ENCODE measurements at places on chromosomes 5 and 9.
A peak's percentile ranks its signal among the peaks of the same experiment; 100 is the strongest.

DNA sequence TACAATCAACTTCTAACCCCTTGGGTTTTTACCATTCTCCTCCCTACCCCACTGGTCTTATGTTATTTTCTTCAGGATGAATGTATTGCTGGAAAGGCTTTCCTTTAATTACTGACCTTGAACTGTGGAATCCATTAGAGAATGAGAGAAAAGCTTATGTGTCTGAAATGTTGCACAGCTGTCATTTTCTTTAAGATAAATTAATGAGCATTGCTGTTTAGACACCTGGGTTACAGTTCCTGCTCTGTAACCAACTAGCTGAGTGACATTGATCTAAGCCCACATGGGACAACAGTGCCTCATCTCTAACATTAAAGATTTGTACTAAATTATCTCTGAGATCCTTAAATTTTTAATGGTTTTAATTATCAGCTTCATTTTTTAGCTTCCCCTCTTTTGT is 507.0 kb downstream of the TAF11L14 start:
- H3K4me1 ChIP-seq, result peaks cover 2% of the 10 kb centered on the region
- H3K4me3 ChIP-seq, result no peak overlapping the region
- no peaks in the 10 kb centered on the region for H3K36me3 ChIP-seq
- no peaks in the 10 kb centered on the region for H3K27me3 ChIP-seq
- H3K27ac ChIP-seq, result no peak overlapping the region
- no peak for DNase-seq

DNA sequence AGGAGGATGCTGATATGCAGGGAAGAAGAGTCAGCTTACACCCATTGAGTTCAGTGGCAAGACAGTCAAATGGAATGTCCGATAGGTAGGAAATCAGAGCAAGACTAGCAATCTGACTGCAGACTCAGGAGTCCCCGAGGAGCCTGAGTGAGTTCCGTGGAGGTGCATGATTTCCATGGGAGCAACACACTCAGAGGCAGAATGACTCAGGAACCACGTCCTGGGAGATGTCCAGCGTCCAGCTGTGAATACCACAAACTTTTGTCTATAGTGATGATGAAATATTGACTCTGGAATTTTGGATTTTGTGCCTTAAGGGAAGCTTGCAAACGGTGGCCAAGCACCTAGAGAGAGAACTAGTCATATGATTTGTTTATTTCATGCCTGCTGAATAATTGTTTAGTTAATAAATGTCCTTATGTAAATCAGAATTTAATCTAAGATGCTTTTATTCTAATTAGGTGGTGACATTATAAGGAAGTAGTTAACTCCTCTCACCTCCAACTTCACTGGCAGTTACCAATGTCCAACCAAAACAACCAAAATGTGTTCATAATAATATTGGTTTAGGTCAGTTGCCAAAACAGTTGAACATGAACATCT is 100.4 kb downstream of the PDE4D start:
- H3K27ac ChIP-seq, result no peak overlapping the region
- H3K36me3 ChIP-seq, result no peaks in the 10 kb centered on the region
- no peak for DNase-seq
- no peaks in the 10 kb centered on the region for H3K27me3 ChIP-seq

GRCh38 chr5:132369474-132370180 is at the start of gene SLC22A5:
Gene SLC22A5 (plus strand): TSS chr5:132369710. CDS start chr5:132369973, 263 bp downstream.
- no peaks in the 10 kb centered on the region for H3K27me3 ChIP-seq
- peak; percentile 58 for DNase-seq
- peaks cover 41% of the 10 kb centered on the region for H3K4me1 ChIP-seq
- peak within 1 kb of the TSS; percentile 74 for H3K4me3 ChIP-seq
- peaks cover 7% of the 10 kb centered on the region for H3K36me3 ChIP-seq

DNA sequence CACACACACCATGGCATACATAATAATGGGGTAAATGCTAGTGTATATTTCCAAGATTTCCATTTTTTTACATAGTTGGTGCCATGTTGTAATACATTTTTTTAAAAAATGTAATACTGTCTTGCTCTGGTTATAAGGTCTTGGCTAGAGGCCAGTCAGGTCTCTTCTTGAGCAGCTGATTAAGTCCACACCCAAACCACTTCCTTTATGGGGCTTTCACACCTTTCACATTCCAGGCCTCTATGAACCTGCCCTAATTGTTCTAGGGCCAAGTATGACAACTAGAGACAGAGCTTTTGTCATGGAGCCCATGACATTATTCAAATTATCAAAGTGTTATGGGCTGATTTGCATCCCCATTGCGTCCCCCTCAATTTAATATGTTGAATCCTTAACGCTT is 495.6 kb upstream of the CTNND2 start:
- peaks cover 1% of the 10 kb centered on the region for H3K27me3 ChIP-seq
- no peak overlapping the region for H3K4me3 ChIP-seq
- H3K36me3 ChIP-seq, result no peaks in the 10 kb centered on the region

GRCh38 chr5:1502046-1502736 is 21.6 kb downstream of the LPCAT1 start:
- no peak for DNase-seq
- peaks cover 2% of the 10 kb centered on the region for H3K36me3 ChIP-seq
- H3K4me1 ChIP-seq, result peaks cover 9% of the 10 kb centered on the region
- no peak overlapping the region for H3K4me3 ChIP-seq
- H3K27me3 ChIP-seq, result no peaks in the 10 kb centered on the region

GRCh38 chr5:156328766-156329165 is 1.8 kb downstream of the SGCD start:
- peaks cover 10% of the 10 kb centered on the region for H3K27me3 ChIP-seq
- H3K4me1 ChIP-seq, result peaks cover 19% of the 10 kb centered on the region
- H3K36me3 ChIP-seq, result no peaks in the 10 kb centered on the region
- H3K27ac ChIP-seq, result no peak overlapping the region

DNA sequence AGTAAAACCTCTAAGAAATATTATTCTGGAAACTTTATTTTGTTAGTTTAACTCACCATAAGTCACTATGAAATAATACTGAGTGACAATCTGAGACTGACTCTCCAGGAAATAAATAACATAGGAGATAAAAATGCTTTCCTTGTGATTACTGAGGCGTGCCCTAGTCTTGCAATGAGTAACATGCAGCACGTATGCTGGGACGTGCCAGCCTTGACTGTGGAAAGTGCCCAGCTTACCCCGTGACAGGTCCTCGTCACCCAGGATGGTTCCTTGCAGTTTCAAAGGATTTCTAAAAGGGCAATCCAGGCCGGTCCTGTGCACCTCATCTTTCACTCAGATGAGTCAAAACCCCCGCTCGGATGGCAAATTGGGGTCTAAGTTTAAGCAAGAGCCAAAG is 720.8 kb upstream of the ADAMTS16 start:
- no peaks in the 10 kb centered on the region for H3K36me3 ChIP-seq
- no peaks in the 10 kb centered on the region for H3K27me3 ChIP-seq
- peaks cover 52% of the 10 kb centered on the region for H3K4me1 ChIP-seq

GRCh38 chr9:12461763-12462460 is 231.3 kb upstream of the TYRP1 start:
- no peak overlapping the region for H3K27ac ChIP-seq
- no peaks in the 10 kb centered on the region for H3K36me3 ChIP-seq
- DNase-seq, result no peak
- peaks cover 1% of the 10 kb centered on the region for H3K27me3 ChIP-seq

DNA sequence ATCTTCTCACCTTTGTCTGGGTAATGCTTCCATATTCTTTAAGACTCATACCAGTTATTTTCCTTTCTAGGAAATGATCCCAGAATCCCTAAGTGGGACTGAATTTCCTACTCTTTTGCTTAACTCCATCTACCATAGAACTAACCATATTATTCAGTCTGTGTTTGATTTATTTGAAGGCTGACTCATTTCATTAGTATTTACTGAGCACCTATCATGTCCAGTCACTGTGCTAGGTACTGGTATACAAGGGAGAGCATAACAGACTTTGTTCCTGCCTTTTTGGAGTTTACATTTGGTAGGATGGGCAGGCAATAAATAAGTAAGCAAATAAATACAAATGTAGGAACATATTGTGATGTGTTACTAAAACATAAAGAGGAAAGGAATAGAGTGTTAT is 4.3 kb downstream of the NPR2 start:
- no peak overlapping the region for H3K4me3 ChIP-seq
- DNase-seq, result no peak
- no peak overlapping the region for H3K27ac ChIP-seq
- H3K27me3 ChIP-seq, result no peaks in the 10 kb centered on the region
- H3K4me1 ChIP-seq, result peaks cover 21% of the 10 kb centered on the region
- peaks cover 6% of the 10 kb centered on the region for H3K36me3 ChIP-seq

- H3K4me1 ChIP-seq, result peaks cover 12% of the 10 kb centered on the region
- H3K36me3 ChIP-seq, result no peaks in the 10 kb centered on the region
- H3K27ac ChIP-seq, result no peak overlapping the region
These were observed 772.1 kb upstream of the CDH9 start for GRCh38 chr5:27810458-27810857.

DNA sequence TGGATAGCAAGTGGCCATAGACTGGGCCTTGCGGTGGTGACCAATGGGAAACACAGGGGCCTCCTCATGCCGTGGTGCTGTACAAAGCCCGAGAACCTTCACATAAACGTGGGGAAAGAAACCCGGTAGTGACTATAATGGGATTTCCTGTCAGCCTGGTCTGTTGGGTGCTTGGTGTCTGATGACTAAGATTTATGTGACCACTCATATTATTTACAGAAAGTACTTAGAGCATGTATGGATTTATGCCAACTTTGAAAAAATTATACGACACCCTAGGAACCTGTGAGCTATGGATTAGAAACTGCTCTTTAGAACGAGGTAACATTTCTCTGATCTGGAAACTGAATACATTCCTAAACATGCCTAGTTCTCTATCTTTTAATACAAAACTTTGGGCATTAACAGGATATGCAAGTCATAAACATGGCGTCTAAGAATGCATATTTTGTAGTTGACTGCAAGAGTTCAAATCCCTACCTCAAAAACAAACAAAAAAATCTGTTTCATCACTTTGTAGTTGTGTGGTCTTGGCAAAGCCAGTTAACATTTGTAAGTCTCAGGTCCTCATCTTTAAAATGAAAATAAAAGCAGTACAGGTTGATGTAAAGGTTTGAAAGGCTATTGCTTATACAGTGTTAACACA is 85.4 kb downstream of the TMEM167A start:
- no peak for DNase-seq
- no peaks in the 10 kb centered on the region for H3K36me3 ChIP-seq

DNA sequence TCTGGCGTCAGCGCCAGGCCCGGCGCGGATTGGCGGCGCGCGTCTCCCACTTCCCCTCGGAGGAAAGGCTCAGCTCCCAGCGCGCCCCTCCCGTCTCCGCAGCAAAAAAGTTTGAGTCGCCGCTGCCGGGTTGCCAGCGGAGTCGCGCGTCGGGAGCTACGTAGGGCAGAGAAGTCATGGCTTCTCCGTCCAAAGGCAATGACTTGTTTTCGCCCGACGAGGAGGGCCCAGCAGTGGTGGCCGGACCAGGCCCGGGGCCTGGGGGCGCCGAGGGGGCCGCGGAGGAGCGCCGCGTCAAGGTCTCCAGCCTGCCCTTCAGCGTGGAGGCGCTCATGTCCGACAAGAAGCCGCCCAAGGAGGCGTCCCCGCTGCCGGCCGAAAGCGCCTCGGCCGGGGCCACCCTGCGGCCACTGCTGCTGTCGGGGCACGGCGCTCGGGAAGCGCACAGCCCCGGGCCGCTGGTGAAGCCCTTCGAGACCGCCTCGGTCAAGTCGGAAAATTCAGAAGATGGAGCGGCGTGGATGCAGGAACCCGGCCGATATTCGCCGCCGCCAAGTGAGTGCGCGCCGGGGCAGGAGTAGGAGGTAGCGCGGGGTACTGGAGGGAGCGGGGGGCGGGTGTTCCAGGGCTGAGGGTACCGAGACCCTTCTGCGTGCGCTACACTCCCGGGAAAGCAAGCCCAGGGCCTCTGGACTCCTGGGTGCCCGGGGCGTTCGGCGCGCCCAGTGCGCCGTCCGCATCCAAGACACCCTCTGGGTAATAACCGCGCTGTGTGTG is at the start of gene MSX2:
TSS of gene MSX2 (plus strand) at position 99 of the 777 bp plus-strand sequence. CDS start at position 177, 78 bp downstream.
- H3K27ac ChIP-seq, result peak within 1 kb of the TSS; percentile 95

- no peak overlapping the region for H3K27ac ChIP-seq
These were observed 6.2 kb downstream of the PHF2 start for GRCh38 chr9:93582550-93582949.

GRCh38 chr9:131839281-131840084 is 99.6 kb upstream of the RAPGEF1 start:
- H3K4me1 ChIP-seq, result no peaks in the 10 kb centered on the region
- no peaks in the 10 kb centered on the region for H3K36me3 ChIP-seq
- no peak overlapping the region for H3K27ac ChIP-seq
- peaks cover 3% of the 10 kb centered on the region for H3K27me3 ChIP-seq
- no peak overlapping the region for H3K4me3 ChIP-seq

GRCh38 chr9:10366171-10366779 is 246.5 kb downstream of the PTPRD start:
- DNase-seq, result no peak
- no peaks in the 10 kb centered on the region for H3K36me3 ChIP-seq
- H3K27me3 ChIP-seq, result peaks cover 4% of the 10 kb centered on the region
- no peak overlapping the region for H3K27ac ChIP-seq

- DNase-seq, result no peak
- H3K4me3 ChIP-seq, result no peak overlapping the region
- peak overlapping the region; percentile 39 for H3K27ac ChIP-seq
These were observed 11.1 kb downstream of the GM2A start for GRCh38 chr5:151264113-151264512.

DNA sequence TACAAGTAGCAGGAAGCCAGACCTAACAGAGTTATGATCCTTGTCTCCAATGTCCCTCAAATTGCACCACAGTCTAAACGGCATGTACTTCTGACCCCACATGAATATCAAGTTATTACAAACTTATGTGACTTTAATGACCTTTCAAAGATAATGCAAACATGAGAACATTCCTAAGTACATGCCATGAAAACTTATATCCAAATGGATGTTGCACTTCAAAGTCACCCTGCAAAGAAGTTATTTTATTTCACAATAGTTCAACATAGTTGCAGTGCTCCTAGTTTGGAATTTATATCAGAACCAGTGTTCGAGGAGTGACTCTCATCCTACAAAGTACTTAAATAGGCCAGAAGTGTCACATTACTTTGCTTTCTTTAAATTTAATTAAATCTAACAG is 41.2 kb upstream of the ITGA1 start:
- H3K27ac ChIP-seq, result no peak overlapping the region
- no peaks in the 10 kb centered on the region for H3K36me3 ChIP-seq
- no peak overlapping the region for H3K4me3 ChIP-seq

DNA sequence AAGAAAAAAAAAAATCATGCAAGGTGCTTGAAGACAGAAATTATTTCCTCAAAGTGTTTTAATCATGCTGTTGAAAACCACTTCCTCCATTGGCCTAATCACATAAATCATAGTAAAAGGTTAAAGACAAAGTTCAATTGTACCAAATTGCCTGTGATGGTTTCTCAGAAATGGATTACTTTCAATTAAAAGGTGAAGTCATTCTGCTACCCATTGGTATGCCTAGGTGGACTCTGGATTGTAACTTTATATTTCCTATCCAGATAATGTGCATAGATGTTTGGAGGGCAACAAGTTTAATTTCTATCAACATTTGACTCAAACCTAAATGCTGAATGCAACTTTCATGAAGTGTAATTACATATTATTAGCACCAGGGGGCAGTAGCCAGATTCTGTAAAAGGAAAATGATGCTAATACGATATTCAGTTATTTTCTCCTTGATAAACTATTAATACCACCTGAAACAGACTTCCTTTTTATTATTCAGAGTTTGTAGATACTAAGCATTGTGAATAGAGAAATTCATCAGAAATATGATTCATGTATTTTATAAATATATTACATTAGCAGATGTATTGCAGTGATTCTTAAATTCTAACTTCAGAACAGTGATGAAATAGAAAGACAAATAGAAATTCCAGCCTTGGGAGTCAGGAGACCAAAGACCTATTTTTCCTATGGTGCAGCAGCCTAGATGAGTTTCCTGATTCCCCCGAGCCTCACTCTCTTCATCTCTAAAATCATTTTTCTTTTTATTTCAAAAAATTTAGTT is 148.2 kb downstream of the CAAP1 start:
- H3K4me3 ChIP-seq, result no peak overlapping the region
- no peaks in the 10 kb centered on the region for H3K36me3 ChIP-seq
- no peaks in the 10 kb centered on the region for H3K4me1 ChIP-seq
- DNase-seq, result no peak

All from mesothelial cell of epicardium (in vitro differentiated cells).